ENCODE measurements at places on chromosomes 7 and 10.

DNA sequence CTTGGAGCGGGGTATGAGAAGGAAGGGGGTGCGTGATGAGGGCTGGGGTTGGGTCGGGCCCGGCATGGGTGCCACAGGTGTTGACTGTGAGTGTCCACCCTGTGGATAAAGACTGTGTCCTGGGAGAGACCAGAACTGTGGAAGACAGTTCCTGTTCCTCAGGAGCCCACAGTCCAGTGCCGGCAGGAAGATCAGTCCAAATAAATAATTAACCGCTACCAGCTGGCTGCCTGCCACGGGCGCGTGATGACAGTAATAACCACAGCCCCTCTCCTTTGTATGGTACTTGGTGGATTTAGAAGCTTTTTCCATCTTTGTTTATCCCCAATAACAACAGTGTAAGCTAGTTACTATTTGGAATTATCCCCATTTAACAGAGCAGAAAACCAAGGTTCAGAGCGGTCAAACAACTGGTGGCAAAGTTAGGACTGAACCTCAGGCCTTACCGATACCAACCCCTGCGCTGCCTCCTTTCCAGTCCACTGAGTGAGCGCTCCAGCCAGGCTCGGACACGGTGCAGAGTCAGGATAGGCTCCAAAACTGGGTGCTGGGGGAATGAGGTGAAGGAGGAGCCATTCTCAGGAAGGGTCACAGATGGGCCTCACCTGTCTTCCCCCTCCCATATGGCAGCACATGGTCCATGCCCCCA, 5.1 kb downstream of the ZMIZ1 start:
- no peak for DNase-seq

GRCh38 chr10:35025916-35026315, 64.2 kb downstream of the CUL2 start:
- DNase-seq: no peak

DNA sequence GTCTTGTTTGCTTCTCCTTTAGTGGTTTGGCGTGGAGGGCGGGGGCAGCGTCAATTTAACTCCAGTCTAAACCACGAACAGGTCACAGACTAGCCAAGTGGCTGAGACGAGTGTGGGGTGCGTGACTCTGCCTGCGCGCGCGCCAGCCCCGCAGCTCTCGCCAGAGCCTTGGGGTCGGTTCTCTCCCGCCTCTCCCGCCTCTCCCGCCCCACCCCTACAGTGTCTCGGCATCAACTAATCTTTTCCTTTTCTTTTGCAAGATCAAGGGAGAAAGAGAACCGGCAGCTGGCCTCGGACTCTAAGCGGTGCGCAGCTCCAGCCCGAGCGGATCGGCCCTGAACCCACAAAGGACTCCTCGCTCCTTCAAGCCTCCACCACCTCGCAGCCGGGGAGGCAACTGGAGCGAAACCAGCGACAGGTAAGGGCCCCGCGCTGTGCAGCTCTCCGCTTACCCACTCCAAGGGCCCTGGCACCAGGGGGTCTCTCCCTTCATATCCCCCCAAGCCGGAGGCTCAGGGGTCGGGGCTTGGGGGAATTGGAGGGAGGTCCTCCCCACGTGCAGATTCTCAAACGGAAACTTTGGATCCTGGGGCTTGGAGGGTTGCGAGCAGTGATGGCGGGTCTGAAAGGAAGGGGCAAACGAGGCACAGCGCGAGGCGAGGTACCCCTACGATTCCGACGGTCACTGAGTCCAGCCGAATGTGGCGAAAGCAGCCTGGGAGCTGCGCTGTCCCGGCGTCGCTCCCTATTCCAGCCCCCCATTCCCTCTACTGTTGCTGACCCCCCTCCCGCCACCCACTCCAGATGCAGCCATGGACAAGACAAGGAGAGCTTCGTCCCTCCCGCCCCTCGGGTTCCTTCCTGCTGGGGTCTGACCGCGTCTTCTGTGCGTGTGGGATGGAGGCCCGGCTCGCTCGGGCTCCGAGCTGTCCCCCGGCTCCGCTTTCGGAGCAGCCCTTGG, 829 bp downstream of the CHRM2 start:
- no peak for DNase-seq

DNA sequence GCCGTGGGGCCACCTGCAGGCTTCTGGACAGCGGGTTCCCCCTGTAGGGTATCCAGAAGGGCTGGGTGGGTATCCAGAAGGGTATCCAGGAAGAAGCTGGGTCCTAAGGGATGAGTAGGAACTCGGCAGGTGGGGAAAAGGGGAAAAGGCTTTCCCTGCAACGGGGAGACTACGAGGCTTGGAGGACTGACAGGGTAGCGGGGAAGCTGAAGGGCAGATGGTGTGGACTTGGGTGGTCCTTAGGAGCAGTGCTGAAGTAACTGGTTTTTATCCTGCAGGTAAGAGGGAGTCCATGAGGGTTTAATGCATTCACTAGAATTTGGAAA, 525 bp downstream of the UBE2D4 start:
- no peak for DNase-seq

DNA sequence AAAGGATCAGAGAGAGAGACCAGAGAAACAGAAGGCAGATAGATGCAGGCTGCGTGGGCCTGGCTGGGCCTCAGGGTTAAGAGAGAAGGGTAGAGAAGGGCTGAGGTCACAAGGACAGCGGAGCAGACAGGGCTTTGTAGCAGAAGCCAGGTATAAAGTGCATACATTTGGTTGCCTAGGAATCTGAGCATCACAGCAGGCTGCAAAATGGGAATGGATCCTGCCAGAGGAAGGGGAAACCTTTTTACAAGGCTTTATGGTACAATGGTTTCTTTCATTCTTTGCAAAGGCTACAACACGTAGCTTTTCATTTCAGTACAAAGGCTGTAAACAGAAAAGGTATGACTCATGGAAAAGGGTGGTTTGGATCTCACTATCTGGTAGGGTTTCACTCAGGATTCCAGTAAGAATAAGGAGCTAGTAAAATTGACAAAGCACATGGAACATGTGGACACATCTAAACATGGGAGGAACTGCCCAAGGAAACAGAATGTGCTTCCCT, 275.1 kb downstream of the DOCK4 start:
- DNase-seq: no peak

- DNase-seq: peak; percentile 8
Measured at GRCh38 chr7:140304191-140304799, 94.0 kb downstream of the SLC37A3 start.

GRCh38 chr10:131758062-131758938, 142.5 kb upstream of the PPP2R2D start:
- no peak for DNase-seq

- DNase-seq: no peak
Measured at GRCh38 chr10:69760072-69760471, 41.6 kb upstream of the COL13A1 start.

DNA sequence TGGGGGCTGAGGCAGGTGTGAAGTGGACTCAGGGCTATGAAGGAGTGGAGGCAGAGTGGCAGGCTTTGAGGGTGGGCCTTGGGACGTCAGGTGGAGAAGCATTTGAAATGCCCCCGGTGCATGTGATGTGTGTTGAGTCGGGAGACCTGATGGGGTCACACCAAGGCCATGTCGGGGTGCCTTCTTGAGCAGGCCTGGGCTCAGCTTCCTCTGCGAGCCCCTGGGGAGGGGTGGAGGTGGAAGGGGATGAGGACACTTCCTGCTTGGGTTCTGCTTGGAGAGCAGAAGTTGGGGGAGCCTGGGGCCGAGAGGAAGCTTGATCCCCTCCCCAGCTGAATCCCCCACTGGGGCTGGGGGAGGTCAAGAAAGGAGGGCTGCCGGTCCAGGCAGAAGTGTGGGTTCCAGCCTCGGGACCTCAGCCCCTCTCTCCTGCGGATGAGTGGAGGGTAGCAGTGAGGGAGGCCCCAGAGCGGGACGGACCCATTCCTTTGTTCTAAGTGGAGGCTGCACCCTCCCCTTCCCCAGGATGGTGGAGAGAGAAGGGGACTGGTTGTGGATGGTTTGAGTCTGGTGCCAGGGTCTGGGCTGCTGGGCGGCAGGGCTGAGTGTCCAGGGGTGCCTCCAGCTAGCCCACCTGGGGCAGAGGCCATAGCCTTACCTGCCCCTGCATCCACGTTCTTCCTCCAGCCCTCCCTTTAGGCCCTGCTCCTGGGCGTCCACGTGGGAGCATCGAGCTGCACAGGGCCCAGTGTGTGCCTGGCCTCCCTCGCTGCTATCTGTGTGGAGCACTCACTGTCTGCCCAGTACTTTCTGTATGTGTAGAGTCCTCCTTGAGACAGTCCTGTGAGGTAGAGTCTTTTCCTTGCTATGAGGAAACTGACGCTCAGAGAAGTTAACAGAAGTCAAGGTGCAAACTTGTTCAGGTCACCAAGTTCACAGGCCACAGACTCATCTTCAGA, 36.7 kb downstream of the PRF1 start:
- no peak for DNase-seq

DNA sequence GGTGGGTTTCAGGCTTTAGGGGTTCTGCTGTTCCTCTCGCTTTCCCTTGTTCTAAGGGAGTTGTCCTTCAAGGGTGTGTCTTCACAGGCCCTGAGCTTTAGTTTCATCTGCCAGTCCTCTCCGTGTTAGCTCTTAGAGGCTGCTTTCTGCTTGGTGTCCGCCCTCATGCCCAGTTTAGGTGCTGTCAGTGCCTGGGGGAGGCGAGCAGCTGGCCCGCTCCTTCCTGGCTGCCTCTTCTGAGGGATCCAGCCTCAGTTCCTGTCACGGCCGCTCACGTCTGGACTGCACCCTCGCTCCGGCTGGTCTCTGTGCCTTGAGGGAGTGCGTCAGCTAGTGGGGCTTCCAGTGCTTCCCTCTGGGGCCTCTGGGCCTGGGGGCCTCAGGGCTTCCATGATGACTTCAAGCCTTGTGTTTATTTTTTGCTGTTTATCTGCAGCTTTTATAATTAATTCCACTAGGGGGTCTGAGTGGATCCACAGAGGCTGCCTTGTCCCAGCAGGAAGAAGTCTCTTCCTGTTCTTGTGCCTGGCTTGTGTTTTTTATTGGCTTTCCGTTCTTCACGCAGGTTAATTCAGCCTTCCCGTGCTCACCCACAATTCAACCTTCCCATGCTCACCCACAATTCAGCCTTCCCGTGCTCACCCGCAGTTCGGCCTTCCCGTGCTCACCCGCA, 33.0 kb downstream of the WDR37 start:
- no peak for DNase-seq

DNA sequence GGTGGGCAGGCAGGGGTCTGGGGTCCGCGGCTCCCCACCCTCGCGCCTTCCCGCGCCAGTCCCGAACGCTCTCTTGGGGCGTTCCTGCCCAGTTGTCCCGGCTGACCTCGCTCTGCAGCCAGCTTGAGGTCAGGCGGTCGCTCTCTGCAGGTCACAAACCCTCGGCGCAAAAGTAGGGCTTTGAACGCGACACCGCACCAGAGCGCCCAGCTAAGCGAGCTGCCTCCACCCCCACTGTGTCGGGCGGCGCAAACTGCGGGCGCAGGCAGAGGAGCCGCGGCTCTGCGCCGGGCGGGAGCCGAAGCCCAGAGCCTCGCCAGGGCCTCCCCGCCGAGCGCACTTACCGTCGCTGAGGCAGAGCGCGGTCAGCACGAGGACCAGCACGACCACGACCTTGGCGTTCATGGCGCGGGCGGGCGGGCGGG, 284 bp downstream of the CXCL12 start:
- DNase-seq: peak; percentile 14

DNA sequence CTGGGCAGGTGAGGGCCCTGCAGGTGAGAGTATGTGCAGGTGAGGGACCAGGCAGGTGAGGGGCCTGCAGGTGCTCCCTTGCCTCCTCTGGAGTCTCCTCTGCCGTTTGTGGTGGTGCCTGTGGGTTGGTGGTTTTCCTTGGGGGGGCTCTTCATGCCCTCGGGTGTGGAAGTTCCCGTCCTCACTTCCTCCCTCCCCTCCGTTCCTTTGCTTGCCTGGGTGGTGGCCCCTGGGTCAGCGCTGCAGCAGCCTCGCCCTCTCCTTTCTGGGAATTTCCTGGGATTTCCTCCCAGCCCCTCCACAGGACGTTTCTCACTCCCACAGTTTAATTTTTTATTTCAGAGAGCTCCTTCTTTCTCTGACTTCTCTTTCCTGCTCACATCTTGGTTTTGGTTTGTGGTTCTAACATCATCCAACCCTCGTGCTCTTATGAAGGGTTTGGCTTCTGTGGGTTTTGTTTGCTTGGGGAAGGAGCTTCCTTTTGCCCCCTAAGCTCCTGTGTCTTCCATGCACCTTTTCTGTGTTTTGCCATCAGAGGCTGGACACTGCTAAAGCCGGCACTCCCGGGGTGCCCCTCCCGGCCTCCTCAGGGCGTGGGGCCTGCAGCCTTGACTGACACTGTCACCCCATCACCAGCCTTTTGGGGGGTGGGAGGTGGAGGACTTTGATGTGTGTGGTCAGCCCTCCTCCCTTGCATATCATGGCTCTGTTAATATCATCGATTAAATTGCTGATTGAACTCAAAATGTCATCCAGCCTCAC, 29.2 kb upstream of the ADGRA1 start:
- peak; percentile 13 for DNase-seq

DNA sequence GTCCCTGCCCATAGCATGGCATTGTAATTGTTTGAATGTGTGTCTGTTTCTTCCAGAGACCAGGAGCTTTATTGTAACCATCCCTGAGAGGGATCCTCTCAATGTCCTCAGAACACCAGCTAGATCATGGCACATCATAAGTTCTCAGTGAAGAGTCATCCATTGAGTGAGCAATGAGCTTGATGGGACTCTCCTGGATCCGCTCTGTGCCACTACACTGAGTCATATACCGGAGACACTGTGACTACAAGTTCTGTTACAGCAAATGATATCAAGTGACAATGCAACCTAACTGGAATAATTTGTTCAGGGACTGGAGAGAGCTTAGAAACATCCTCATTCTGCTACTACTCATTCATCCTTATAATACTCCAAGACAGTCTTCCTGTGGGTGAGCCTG, 25.1 kb downstream of the MRPS24 start:
- no peak for DNase-seq

DNA sequence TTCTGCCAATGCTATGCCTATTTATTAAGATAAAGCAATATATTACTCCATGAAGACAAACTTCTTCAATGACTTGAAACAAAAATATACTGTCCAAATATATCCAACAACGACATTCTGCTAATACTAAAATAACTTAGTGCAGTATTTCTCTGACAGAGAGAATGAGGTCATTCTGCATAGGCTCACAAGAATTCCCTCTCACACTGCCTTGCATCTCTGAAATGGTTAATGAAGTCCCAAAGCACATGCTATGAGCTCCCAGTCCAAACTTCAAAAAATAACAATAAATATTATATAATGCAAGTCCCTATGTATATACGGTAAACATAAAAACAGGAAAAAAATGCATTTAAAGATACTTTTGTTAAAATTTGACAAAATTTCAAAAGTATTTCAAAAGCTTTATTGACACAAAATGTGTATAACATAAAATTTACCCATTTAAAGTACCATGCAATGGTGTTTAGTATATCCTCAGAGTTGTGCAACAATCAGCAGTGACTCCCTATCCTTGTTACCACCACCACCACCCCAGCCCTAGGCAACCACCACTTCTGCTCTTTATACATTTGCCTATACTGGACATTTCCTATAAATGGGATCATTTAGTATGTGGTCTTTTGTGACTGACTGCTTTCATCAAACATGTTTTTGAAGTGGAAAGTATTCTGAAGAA, 27.6 kb downstream of the CHCHD3 start:
- no peak for DNase-seq

- DNase-seq: no peak
Measured at GRCh38 chr7:93623816-93624215, 49.3 kb upstream of the CALCR start.
